ENCODE measurements at places on chromosomes 5 and 9. TPM values are rescaled to one million over a fixed set of nuclear protein-coding genes. Genes with fewer than 3 reads are reported as not detected.

GRCh38 chr5:11104651-11105112 lies 343.6 kb upstream of the DAP start:
- DNase-seq: no peak

CD14 gene
- polyA plus RNA-seq: 18.3 TPM

DBH gene
- polyA plus RNA-seq: 0.72 TPM

DNA sequence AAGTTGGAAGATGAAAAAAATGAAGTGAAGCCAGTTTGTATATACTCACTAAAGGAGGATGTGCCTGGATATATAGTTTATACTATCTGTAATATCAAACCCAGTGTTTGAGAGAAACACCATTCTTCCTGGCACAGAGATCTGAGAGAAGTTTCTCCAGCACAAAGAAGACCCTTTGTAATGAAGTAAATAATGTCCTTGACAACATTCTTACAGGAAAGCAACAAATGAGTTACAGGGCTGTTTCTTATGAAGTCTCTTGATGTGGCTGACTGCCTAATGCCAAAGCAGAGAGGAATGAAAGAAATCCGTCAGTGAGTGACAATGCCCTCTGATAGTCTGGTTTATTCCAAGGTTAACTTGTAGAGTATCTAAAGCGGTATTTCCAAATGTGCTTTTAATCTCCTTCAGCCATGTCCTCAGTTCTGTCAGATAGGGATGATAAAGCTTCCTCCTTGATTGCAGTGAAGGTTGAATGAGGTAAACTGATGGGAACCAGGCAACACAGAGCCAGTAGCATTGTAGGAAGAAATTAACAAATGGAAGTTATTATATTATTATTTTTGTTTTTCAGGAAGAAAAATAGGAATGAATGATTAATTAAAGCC lies 123.1 kb upstream of the ZNF608 start:
- no peak for DNase-seq

- no peak for DNase-seq
Observed at GRCh38 chr9:132497731-132498130, 84.7 kb upstream of the BARHL1 start.
